ENCODE measurements at places on chromosomes 16 and 17.
A peak's percentile ranks its signal among the peaks of the same experiment; 100 is the strongest.

GRCh38 chr17:29037739-29038084 is 5.2 kb upstream of the PIPOX start:
- DNase-seq = no peak

DNA sequence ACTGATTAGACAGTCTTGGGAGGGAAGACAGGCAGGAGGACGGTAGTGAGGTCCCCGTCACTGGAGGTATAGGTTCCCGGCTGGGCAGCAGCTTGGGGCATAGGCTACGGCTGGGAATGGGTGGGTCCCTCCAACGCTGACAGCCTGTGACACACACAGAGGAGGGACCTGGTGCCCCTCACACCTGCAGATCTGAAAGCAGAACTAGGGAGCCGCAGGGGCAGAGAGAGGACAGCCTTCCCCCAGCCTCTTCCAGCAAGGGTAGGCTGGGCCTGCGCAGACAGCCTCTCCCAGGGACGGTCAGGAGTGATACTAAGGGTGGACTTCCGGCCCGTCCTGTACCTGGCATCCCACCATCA is 2.0 kb downstream of the P2RX1 start:
- no peak for DNase-seq

DNA sequence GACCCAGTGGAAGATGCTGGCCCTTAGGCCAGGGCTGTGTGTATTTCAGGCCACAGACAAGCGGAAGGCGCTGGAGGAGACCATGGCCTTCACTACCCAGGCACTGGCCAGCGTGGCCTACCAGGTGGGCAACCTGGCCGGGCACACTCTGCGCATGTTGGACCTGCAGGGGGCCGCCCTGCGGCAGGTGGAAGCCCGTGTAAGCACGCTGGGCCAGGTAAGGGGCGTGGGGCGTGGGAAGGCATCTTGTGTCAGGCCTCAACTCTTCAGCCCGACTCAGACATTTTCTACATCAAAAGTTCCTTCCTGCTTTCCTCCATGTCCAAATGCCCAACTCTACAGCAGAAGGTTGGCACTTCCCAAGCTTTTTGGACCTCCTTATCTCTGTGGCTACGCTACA is 6.0 kb downstream of the ABI3 start:
- DNase-seq = no peak

GRCh38 chr16:4778050-4778392 is 10.1 kb downstream of the SEPTIN12 start:
- DNase-seq = no peak

DNA sequence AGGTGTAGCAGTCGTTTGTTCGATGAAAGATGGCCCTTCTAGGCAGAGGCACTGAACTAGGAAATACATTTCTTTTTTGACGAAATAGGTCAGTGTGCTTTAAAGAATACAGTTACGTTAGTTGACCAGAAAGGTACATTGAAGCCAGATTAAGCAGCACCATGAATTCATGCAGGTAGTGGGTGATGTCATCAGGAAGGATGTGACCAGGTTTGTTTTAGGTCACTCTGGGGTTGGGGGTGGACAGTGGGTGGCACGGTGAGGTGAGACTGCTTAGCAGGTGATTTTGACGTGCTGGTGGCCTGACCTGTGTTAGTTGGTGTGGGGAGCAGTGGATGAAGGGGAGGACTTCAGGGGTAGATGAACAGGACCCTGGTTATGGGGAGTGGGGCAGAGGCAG is 3.6 kb downstream of the INO80E start:
- no peak for DNase-seq

- DNase-seq = no peak
Measured at GRCh38 chr17:74235911-74236371, 22.6 kb downstream of the TTYH2 start.

GRCh38 chr16:13005721-13006247 is 104.4 kb downstream of the SHISA9 start:
- no peak for DNase-seq

DNA sequence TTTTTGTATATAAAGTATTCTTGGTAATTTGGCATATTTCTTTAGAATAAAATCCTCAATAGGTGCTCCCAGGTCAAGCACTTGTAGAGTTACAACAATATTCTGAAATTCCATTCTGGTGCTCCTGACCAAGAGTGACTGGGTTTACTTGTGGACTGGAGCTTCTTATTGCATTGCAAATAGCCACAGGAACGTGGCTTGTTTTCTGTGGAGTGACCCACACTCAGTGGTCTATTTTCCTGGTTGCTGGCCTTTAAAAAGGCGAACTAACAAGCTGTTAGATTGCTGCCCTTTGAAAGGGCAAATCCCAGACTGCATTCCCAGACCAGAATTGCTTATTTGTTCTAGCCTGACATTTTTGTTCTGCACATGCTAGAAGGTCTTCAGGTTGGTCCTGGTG is 658.8 kb upstream of the GOT2 start:
- DNase-seq = no peak

DNA sequence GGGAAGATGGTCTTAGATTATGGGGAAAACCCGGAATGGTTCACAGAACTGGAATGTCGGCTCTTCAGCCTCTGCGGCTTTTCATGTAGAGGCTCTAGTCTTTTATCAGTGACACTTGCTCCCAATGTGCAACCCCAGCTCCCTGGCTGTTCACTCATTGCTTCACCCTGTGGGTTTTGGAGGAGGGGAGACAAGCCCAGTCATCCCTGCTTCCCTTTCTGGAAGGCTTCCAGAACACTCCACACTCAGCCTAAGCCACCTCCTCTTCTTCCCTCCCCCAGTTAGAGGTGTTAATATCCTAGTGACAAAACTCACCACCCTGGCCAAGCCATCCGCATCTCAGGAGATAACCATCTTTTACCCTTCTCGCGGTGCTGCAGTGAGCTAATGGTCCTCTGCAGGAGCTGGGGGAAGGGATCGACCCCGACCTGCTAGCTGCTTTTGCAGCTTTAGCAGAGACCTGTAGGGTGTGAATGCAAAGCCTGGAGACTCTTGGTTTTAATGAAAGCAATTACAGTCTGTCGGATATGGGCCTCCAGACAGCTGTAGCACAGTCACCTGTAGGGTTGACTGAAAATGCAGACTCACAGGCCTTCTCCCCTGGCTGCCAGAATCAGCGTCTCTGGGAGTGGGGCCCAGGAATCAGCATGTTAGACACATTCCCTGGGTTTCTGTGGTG is 24.3 kb upstream of the LASP1NB start:
- peak; percentile 65 for DNase-seq

GRCh38 chr17:77691216-77692085 is 267.1 kb upstream of the TNRC6C start:
- DNase-seq = no peak

DNA sequence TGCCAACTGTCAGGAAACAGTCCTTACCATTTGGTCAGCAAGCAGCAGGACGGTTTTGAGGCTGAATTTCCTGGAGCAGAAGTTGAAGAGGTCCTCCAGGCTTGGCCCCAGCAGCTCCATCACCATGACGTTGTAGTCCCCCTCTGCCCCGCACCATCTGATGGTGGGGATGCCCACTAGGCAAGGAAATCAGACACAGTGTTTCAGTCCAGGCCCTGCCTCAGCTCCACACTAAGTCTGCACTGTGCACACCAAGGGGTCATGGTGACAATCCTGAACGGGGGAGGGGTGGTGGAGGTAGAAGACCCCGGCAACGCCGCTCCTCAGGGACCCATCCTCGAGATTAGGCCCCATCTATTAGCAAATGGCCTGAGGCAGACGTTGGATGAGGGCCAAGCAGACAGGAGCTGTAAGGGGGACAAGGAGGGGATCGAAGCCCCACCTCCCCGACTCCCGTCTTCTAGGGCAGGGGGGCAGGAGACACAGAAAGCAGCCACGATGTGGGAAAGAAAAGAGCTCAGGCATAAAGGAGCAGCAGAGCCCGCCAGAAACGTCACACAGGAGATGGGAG is 18.0 kb downstream of the CSNK1D start:
- DNase-seq = no peak

DNA sequence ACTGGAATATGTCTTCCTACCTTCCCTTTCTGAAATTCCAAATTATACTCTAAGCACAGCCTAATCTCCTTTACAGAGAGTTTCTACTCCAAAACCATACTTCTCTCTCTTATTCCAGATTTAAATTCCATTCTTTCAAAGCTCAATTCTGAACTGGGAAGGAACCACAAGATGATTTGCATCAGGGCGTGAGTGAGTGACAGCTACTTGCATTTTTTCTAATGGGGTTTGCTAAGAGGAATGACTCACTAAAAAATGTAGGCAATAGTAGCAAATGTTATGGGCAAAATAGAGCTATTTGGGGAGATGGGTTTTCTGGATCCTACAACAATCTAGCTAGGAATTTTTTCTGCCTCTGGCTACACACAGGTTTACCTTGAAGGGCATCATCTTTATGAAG is 244.6 kb upstream of the PSMD7 start:
- DNase-seq = no peak

DNA sequence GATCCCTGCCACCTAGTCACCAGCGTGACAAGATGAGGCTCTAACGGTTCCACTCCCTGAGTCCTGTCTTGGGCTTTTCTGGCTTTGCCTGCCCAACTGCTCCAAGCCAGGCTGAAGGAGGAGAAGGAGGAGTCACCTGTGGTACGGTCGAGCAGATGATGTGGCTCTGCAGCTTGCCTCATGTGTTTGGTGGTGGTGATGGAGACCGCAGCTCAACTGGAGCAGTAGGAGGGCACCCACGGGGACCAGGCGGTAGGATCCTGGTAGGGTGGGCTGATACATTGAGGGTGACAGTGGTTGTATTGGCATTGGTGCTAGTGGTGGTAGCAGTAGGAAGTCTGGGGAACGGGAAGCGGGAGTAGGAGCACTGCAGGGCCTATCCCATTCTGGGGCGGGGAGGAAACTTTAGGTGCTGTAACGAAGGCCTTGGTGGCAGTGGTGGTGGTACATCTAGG is 202.8 kb upstream of the WSB1 start:
- DNase-seq = no peak

DNA sequence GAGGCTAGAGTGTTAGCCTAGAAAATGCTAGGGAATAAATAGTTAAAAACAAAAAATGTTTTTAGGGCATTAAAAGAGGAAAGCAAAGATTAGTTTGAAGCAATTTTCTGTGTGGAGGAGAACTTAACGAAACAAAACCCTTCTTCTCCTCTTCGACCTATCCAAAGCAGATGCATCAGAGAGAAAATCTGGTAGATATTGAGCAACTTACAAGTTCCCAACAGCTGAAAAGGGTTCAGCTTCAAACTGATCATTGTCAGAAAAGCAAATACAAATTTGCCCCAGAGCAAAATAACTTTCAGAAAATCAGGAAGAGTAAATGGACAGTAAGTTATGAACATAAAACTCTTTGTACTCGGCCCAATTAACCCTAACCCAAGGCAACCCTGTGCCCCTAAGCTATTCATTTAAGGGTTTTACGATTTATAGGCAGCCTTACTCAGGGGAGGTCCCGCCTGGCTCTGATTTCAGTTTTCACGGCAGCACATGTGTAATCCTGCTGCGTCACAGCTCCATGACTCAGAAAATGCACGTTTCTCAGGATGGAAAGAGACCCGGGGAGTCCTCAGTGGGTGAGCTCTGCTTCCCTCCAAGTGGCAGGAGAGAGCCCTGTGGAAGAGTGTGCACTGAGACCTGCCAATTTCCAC is 405.7 kb upstream of the SALL1 start:
- no peak for DNase-seq

- no peak for DNase-seq
Measured at GRCh38 chr16:9092282-9092977, 986 bp downstream of the HAPSTR1 start.

- DNase-seq = no peak
Measured at GRCh38 chr17:57752031-57752905, 7.2 kb upstream of the CCDC182 start.

GRCh38 chr17:40606548-40607353 is 40.9 kb downstream of the SMARCE1 start:
- no peak for DNase-seq

GRCh38 chr16:27801289-27801945 is 251.5 kb downstream of the KATNIP start:
- no peak for DNase-seq

- DNase-seq = no peak
Measured at GRCh38 chr17:69773081-69773480, 301.9 kb upstream of the KCNJ16 start.

GRCh38 chr16:58620396-58620795 is 9.2 kb downstream of the CNOT1 start:
- DNase-seq = no peak

DNA sequence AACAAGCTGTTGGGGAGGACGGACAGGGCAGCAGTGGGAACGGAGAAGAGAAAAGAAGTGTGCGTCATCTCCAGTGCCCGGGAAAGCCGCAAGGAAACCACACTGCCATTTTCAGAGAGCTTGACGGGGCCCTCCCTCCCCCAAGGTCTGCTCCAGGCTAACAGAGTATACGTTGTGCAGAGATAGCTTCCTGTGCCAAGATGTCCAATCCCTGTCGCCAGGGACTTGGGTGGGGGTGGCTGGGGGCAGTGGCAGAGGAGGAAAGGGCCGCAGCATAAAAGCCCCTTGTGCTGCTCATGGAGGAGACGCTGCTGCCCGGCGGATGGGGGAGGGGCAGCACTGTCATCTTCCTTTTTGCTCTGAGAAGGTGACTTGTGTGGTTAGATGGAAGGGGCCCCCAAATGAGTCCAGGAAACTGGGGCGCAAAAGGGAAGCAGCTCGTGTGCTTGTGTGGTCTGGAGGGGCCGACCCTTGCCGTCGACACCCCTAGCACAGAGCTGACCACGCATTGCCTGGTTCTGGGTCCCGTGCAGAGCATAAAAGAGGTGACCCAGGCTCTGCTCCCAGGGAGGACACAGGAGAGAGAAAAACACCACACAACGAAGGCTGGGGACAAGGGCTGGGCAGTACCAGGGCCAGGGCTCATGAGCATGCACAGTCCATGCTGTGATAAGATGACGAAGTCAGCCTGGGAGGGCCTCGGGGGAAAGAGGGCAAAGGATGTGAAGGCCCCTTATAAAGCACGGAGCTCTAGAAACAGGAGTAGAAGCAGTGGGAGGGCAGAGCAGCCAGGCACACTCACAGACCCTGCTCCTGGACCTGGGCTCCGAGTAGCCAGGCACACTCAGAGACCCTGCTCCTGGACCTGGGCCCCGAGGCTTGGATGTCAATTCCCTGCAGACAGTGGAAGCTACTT is 372.7 kb downstream of the SLC39A11 start:
- peak; percentile 33 for DNase-seq

GRCh38 chr16:5642436-5642835 is 544.8 kb upstream of the EEF2KMT start:
- no peak for DNase-seq

- DNase-seq = no peak
Measured at GRCh38 chr17:78568494-78569115, 8.6 kb downstream of the DNAH17 start.

GRCh38 chr17:297758-298157 is 54.8 kb downstream of the RPH3AL start:
- DNase-seq = no peak

DNA sequence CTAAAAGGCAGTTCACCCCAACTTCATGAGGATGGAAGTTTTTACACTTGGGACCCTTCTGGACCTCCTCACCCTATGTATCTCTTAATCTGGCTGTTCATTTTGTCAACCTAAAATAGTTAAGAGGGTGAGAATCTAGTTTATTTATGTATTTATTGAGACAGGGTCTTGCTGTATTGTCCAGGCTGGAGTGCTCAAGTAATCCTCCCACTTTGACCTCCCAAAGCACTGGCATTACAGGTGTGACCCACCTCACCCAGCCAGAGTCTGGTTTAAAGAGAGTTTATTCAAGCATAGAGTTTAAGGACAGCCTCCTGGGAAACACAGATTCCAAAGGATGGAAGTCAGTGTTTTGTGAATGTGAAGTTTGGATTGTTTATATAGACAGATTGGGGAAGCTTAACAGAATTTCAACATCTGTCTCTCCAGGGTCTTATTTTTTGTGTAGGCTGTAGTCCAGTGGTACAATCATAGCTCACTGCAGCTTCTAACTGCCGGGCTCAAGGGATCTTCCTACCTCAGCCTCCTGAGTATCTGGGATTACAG is 8.0 kb upstream of the APPBP2 start:
- DNase-seq = no peak

Data from CD4-positive, alpha-beta T cell treated with Interleukin-4 for 4 hours (primary cell).